ENCODE measurements at places on chromosomes 2 and 18.

DNA sequence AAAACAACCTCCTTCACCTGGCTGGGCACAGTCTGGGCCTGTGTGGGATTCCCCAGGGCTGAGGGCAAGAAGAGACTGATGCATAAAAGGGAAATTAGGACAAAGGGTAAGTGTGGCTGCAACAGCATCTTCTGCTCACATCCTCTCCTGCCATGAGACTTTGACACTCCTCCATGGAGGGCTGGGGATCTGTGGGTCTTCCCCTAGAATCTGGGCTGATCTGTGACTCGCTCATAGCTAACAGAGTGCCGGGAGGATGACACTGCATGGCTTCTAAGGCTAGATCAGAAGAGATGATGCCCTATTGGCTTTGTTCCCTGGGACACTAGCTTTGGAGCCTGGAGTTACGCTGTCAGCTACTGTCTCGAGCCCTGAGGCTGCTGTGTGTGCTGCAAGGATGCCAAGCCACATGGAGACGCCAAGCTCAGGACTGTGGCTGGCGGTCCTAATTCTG, 24.3 kb downstream of the MOCOS start:
- peak; percentile 57 for DNase-seq

DNA sequence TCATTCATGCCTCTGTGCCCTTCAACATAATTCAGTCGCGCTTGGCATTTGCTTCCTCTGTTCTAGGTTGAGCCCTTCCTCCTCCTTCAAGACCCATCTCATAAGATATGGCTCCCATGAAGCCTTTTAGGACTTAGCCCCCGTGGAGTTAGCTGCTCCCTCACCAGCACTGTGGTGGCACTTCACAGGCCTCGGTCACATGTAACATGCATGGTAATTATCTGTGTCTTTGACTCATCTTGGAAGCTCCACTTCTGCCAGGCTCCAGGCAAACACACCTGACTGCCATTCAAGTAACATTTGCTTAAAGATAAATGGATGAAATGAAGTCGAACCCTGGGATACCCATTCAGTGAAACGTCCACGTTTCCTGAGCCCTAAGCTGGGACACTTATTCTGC, 484.7 kb downstream of the EIPR1 start:
- no peak for DNase-seq

DNA sequence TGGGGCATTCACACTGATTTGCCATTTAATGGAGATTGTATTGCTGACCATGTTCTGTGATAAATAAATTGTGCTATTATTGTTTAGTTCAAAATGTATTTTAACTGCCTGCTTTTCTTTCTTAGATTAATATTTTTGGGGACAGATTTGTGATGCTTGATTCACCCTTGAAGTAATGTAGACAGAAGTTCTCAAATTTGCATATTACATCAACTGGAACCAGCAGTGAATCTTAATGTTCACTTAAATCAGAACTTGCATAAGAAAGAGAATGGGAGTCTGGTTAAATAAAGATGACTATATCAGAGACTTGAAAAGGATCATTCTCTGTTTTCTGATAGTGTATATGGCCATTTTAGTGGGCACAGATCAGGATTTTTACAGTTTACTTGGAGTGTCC, 1.8 kb downstream of the DNAJC10 start:
- no peak for DNase-seq

DNA sequence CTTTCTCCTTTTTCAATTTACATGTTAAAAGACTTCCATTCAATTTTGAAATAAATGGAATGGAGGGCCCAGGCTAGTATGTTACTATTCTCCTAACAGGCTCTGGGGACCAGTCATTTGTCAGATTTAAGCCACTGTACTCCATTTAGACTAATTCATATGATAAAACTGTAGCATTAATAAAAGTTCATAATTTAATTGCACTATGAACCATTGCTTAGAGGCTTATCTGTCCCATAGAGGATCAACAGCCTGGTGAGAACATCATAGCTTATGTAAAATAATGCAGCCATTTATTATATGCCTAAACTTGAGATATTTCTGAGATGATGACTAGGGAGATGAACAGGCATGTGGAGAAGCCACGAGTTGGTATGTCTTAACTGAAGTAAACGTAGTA, 156.0 kb downstream of the RIT2 start:
- no peak for DNase-seq

GRCh38 chr2:112831946-112832840, 4.4 kb downstream of the IL1B start:
- DNase-seq, result no peak

DNA sequence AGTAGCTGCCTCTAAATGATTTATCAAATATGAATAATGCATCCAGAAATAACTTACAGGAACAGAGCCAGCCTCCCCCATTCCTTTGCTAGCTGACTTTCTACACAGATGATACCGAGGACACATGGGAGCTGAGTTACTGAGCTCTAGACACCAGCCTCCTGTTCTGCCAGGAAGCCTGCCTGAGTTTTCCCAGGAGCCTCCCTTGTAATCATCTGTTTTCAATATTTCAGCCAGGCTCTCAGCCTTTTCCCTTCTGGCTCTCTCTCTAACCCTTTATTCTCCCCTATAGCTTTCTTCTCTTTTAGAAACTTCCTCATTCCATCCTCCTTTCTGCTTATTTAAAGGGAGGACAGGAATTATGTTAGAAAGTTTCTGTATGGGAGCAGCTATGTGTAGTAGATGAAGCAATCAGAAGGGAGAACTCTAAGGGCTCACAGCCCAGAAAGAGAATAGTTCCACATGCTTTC, 911.6 kb downstream of the TDRD15 start:
- no peak for DNase-seq

- DNase-seq, result no peak
These were observed 379.7 kb downstream of the PTPRM start for GRCh38 chr18:7946734-7947377.

- DNase-seq, result no peak
These were observed 632 bp downstream of the AFTPH start for GRCh38 chr2:64524604-64525316.

DNA sequence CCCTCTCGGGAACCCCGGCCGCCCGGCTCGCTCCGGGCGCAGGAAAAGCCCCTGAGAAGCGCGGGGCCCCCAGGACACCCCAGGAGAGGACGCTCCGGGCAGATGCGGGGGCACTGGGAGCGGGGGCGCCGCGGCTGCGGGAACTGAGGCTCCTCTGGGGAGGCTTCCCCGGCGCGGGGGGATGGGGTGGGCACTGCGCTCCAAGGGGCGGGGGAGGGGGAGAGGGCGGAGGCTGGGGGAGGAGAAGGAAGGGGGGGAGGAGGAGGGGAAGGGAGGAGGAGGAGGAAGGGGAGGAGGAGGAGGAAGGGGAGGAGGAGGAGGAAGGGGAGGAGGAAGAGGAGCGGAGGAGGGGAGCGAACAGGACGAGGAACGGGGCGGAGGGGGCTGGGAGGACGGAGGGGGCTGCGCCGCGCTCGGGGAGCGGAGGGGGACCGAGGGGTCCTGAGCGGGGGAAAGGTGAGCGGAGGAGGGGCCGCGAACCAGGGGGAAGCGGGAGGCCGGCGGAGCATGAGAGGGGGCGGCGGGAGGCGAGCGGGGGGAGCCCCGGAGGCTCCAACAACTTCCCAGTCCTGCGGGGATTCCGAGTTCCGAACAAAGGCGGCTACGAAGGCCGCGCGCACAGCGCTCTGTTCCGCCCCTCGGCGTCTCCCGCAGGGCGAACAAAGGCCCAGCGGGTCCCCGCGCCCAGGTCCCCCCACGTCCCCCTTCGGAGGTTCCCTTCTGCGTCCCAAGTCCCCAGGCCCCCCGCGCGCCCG, 742 bp downstream of the PXDN start:
- peak; percentile 83 for DNase-seq

DNA sequence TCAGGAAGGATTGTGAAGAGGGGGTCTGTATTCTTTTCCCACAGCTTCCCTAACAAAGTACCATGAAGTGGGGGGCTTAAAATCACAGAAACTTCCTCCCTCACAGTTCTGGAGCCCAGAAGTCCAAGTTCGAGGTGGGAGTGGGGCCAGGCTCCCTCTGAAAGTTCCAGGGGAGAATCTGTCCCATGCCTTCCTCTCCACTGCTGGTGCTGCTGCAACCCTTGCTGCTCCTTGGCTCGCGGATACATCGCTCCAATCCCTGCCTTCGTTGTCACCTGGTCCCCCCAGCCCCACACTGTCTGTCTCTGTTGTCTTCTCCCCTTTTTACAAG, 134.1 kb downstream of the DDX1 start:
- no peak for DNase-seq

DNA sequence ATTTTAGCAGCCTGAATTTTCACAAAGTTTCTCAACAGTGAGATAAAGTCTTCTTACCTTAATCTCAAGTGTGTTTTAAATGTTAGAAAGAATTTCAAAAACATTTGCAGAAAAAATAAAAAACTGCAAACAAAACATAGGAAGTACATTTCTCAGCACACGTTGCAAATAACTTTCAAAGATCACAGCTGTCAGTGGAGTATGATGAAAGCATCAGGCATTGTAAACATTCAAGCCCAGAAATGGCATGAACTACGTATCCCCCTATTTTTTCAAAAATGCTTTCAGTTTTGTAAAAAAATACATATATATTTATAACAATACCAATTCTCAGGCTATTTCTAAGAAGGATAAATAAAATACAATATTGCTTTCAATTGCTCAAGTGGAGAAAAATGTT, 320.6 kb upstream of the TFPI start:
- no peak for DNase-seq

DNA sequence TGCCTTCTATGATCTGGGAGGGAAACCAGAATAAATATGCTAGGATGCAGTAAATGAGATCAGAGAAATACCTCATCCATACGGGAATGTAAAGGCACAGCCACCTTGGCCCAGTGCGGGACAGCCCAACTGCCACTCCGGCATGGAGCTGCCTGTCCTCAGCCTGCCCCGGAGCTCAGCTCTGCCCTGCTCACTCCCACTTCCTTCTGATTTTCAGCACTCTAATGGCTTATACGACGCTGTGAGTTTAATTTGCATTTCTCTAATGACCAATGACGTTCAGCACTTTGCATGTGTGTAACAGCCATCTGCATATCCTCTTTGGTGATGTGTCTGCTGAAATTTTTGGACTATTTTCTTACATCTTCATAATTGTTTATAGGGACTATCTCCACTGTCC, 172.5 kb upstream of the RAB6C start:
- no peak for DNase-seq

GRCh38 chr2:42063431-42064171, 15.8 kb downstream of the PKDCC start:
- no peak for DNase-seq

- DNase-seq, result no peak
These were observed 9.9 kb downstream of the TMBIM1 start for GRCh38 chr2:218282173-218282991.

DNA sequence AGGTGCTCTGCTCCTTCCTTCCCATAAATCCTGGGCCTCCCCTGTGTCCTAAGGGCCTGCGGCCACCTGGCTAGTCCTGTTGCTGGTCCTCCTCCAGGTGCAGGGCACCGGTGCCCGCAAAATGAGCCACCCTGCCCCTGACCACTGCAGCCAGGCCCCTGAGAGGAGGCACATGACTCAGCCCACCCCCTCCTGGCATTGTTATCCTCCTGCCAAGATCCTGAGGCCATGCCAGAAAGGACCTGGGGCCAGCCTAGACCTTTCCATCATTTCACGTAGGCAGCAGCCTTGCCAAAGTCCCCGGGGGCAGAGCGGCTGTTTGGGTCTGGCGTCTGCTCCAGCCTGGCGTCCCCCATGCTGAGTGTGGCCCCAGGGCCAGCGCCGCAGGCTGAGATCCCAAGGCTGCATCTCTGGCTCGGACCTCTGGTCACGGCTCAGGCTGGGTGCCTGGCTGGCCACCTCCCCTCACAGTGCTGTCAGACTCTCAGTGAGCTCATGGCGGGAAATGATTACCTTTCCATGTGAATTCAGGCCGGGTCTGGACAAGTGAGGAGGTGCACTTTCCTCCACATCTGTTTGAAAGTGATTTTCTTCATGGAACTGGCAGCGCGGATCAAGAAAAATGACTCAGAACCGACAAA, 81.0 kb downstream of the NDUFA10 start:
- no peak for DNase-seq

DNA sequence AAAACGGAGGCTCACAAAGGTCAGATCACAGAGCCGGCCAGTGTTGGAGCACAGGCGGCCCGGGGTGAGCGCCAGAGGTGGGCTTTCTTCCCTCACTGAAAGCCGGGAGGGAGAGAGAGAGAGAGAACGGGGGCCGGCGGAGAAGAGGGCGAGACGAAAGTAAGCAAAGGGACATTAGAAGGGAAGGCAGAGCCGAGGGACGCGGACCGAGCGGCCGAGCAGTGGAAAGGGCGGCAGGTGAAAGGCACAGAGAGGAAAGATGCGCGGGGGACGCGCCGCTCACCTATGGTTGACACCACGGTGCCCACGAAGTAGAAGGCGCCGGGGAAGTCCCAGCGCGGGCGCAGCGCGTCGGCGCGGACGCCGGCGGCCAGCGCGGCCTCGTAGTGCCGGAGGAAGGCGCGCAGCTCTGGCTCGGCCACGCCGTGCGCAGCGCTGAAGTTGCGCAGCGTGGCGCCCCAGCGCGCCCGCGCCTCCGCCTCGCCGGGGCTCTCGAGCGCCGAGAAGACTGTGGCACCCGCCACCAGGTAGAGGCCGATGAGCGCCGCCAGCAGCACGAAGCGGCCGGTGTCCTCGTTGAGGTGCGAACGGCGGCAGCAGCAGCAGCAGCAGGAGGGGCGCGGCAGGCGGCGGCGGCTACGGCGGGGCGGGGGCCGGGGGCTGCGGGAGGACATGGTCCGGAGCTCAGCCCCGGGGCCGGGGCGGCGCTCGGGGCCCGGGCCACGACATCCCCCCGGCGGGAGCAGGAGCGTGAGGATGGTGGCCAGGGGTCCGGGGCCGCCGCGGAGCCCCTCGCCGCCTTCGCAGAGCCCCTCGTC, 166.9 kb downstream of the MSH2 start:
- no peak for DNase-seq

DNA sequence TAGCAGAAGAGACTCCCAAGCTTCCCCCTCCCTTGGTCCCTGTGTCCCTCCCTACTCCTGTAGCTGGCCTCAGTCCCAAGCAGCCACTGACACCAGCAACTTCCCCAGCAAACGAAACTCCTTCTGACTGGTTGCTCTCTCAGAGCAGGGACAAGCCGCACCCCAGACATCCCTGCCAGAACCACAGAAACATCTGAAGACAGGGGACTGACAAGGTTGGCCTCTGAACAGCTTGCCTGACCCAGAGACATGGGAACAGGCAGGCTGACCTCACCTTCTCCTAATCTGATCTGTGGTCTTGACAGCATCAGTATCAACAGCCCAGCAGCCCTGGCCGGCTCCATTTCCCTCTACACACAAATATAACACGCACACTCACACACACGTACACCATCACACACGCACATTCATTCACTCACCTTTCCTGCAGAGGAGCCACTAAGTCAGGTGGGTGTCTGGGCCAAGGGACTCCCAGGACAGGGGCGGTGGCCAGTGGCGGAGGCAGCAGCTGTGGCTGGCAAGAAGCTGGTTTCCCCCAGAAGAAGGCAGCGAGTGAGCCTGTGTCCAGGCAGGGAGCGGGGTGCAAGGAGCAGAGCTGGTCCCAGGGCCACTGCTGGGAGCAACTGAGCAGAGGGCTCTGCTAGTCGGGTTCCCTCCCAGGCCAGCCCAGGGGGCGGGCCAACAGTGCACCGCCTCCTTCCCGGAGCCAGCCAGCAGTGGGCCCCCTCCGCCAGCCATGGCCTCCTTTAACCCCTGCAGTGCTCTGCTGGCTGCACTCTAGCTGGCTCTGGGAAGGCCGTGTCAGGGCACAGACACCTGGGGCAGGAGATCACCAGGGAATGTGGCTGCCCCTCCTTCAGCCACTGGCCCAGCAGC, 59.1 kb downstream of the TNS1 start:
- no peak for DNase-seq

- DNase-seq, result no peak
These were observed 116.4 kb downstream of the IRS1 start for GRCh38 chr2:226683196-226683595.

GRCh38 chr2:162342841-162343240, 1.1 kb upstream of the GCA start:
- no peak for DNase-seq
